ENCODE measurements at places on chromosomes 1 and 21. TPM values are rescaled to one million over a fixed set of nuclear protein-coding genes. Genes with fewer than 3 reads are reported as not detected.

GRCh38 chr1:50027794-50028193 is 4.0 kb upstream of the AGBL4 start:
- no peak for DNase-seq

The RGS16 gene
- polyA plus RNA-seq = 18.1 TPM

The NBPF6 gene
- not detected for polyA plus RNA-seq

DNA sequence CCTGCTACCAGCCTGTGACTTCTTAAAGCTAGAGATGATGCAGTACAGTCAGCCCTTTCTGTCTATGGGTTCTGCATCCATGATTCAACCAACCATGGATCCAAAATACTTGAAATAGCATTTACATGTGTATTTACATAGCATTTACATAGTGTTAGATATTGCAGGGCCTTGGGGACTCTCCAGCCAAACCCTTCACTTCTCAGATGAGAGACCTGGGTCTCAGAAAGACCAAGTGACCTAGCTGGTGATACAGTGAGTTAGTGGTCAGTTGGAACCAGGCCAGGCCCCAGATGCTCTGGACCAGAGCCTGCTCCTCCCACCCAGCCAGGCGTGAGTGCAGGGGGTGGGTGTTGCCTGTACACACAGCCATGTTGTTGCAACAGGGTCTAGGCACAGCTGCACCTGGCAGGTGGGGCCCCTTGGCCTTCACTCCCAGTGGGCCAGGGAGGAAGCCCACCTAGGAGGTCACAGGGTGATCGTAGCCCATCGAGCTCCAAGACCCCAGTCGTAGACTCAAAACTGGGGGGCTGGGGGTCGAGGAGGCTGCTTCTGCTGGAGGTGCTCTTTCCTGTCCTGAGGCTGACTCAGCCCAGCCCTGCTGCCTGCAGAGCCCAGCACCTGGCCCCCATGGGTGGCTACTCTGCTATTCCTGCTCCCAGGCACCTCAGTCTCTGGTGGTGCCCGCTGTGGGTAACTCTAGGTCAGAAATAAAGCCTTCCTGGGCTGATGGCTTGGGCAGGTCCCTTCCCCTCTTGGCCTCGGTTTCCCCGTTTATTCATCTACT is 7.7 kb downstream of the TMEM61 start:
- no peak for DNase-seq

DNA sequence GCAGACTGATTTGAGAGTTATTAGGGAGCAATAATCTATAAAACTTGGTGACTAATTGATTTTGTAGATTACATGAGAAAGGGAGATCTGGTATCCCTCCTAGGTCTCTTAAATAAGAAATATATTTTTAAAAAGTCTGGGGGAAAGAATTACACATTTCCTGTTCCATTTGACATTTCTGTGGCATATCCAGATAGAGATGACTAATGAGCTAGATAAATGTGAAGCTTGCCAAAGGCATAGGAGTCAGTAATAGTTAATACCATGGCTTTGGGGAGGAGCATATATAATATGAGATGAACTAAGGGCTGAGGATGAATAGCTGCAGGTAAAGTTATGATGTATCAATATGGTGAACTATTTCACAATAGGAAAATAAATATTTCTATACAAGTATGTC is 663.7 kb downstream of the PTPRC start:
- DNase-seq = no peak

- no peak for DNase-seq
Measured at GRCh38 chr1:182791281-182792179, 2.0 kb downstream of the NPL start.

The KRTAP26-1 gene
- not detected for polyA plus RNA-seq

The KLHDC8A gene
- 1.6 TPM for polyA plus RNA-seq

DNA sequence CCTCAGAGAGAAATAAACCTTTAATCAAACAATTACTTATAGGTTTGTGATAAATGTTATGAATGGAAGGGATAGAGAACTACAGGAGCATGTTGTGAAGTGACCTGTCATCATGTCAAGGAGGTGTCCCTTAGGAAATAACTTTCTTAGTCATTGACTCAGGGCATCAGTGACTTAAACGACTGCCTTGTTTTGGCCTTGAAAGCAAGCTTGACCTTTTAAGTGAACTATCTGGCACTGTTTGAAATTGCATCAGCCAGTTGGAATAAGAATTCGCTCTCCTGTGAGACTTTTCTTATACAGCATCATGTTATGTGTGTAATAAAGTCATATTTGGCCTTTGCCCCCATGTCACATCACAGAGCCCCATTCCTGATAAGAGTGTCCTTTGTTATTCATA is 30.9 kb downstream of the LRRC8B start:
- no peak for DNase-seq

The SH2D5 gene
- 0.71 TPM for polyA plus RNA-seq

GRCh38 chr1:18721776-18722175 is 91.1 kb downstream of the PAX7 start:
- no peak for DNase-seq

- no peak for DNase-seq
Measured at GRCh38 chr1:93707956-93708355, 26.3 kb upstream of the BCAR3 start.
